ENCODE measurements at places on chromosomes 4 and X.

DNA sequence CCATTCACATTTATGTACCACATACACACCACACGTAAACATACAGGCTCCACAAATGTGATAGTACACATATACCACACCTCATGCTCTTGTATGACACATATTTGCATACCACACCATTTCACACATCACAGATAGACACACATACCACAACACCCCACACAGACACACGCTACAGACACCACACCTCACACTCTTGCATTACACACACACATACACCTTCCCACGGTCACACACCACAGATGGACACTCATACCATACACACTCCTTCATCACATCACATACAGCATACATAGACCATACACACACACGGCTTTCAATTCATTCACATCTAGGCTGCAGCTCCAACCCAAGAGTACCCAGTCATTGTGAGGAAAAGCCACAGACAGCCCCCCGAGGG is 222.5 kb upstream of the RPL34 start:
- no peak for DNase-seq

DNA sequence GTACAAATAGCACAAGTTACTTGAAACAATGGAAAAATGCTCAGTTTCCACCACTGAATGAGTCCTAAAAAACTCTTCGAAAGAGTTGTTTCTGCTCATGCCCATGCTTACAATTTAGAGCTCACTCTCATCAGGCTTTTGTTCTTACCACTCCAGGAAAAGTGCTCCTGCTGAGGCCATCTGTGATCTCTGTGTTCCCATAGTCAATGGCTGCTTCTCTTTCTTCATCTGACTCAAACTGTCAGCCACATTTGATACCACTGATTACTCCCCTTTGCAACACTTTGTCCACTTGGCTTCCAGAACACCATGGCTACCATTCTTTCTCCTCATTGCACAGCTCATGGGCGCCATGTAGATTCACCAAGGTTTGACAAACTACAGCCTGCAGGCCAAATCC is 80.0 kb upstream of the SLC34A2 start:
- DNase-seq = no peak

- DNase-seq = no peak
These were observed 23.1 kb downstream of the AIMP1 start for GRCh38 chr4:106339431-106339830.

- DNase-seq = no peak
These were observed 88.6 kb downstream of the HHIP start for GRCh38 chr4:144734522-144734921.

DNA sequence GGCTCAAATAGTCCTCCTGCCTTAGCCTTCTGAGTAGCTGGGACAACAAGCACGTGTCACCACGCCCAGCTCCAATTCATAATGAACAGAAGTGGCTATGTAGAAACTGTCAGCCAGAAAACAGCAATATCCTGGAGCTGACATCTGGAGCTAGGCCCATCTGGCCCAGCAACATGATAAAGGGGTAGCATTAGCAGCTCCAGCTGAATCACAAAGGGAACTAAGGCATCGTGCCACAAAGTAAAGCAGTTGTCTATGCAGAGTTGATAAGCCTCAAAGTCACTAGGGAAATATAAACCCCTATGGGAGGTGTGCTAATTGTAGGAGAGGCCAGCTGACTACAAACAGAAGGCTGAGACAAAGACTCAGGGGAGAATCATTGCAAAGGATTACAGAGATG is 270.5 kb upstream of the GPC4 start:
- no peak for DNase-seq

DNA sequence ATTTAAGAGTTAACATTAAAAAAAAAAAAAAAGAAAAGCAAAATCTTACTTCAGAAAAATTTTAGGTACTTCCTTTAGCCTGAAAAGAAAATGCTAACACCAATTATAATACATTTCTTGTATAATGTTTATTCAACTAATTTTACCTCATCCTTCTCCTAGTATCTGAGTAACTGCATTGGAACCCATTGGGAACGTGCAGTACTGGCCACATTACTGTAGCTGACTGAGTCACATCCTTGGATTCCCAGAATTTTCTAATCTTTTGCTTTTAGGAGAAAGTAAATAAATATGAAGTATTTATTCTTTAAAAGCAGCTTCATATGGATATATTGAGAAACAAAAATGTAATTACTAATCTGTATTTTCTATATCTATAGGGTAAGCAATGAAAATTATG is 82.6 kb upstream of the SLITRK2 start:
- DNase-seq = no peak

DNA sequence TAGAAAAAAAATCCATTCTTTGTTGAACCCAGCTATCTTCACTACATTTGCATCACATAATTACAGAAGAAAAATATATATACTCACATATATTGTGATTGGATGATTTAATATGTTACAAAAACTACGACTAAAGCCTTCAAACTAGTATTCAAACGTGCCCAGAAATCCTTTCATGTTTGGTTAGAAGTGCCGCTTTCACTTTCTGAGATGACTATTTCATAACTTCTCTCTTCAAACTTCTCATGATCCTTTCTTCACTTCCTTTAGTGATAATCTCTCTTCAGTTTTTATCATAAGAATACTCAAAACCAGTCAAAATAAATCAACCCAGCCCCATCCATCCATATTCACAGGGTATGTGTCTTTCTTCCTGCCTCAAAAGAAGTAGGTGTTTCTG is 50.8 kb upstream of the NAF1 start:
- DNase-seq = no peak

DNA sequence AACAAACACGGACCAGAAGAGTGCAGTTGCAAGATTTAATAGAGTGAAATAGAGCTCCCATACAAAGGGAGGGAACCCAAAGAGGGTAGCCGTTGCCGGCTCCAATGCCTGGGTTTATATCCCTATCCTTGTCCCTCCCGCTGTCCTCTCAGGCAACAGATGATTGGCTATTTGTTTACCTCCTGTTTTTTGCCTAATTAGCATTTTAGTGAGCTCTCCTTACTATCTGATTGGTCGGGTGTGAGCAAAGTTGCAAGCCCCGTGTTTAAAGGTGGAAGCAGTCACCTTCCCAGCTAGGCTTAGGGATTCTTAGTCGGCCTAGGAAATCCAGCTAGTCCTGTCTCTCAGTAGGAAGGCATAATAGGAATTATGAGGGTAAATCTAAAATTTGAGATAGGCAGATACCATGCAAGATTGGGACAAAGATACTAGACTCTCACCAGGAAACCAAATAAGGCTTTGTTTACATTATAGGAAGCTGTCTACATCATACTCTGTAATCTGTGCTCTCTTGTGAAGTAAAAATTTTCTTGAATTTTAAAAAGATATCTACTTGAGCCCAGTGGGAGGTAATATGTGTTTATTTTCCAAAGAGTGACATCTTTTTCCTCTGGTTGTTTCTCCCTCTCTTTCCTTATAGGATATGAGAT is 65.9 kb downstream of the ATP10D start:
- DNase-seq = no peak

GRCh38 chr4:14916554-14917297 is 85.6 kb upstream of the CPEB2 start:
- no peak for DNase-seq

DNA sequence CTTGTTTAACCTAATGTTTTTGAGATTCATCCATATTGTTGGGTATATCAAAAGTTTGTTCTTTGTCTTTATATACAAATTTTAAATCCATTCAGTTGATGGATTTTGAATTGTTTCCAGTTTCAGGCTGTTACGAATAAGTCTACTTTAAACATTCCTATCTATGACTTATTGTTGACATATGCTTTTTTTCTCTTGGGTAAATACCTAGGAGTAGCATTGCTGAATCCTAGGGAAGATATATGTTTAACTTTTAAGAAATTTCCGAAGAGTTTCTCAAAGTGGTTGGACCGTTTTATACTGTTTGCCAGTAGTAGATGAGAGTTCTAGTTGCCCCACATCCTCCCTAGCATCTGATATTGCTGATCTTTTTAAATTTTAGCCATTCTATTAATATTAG is 60.9 kb upstream of the IL13RA1 start:
- no peak for DNase-seq

- no peak for DNase-seq
These were observed 3.2 kb downstream of the FGF13 start for GRCh38 chrX:138708268-138708667.

GRCh38 chr4:3336382-3337356 is 43.8 kb downstream of the RGS12 start:
- peak; percentile 33 for DNase-seq

DNA sequence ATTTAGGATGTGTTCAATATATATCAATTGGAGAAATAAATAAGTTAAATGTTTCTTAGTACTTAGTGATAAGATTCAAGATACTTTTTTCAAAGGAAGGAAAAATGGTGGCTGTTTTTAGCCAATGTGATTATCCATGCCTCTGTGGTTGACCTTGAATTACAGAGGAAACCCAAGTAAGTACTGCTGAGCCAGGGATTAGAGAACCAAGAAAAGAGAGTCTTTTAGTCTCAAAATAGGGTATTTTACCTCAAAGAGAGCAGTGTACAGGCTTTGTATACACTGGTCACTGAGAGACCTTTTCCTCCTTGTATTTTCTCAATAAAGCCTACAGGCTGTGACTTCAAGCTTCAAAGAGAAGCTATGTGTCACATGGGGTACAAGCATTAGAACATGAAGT is 1075.3 kb downstream of the ADGRL3 start:
- no peak for DNase-seq

DNA sequence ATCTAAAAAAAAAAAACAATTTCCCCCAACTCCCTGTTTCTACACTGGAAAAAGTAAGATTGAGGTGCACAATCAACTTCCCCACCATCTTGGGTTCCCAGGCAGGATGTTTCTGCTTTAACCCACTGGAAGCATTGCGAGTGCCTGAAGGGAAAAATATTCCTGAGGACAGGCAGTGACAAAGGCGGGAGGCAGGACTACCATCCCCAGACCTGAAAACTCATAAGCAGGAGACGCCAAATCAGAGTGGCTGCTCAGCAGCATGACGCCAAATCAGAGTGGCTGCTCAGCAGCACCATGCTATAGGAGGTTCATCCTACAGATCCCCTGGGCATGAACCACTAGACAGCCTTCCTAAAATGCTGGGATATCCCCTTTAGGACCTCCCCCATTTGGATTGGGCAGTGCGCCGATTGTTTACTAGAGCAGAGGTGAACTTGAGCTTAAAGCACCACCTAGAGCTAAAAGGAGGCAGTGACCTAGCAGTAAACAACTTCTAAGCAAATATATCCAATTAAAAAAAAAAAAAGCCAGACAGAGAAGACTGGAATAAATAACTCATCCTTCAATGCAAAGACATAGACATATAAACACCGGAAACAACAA is 35.0 kb upstream of the GK start:
- DNase-seq = no peak

All from NCI-H2081 (cell line).